ENCODE measurements at places on chromosomes 7 and 10. TPM values are rescaled to one million over a fixed set of nuclear protein-coding genes. Genes with fewer than 3 reads are reported as not detected.

LIPA gene
- polyA plus RNA-seq, result 56.0 TPM

KLF14 gene
- polyA plus RNA-seq, result 0.76 TPM

SYT15B gene
- polyA plus RNA-seq, result 1.1 TPM

BAIAP2L1 gene
- polyA plus RNA-seq, result 17.8 TPM

INPP5A gene
- polyA plus RNA-seq, result 31.3 TPM

LARP4B gene
- polyA plus RNA-seq, result 51.3 TPM

CHST15 gene
- polyA plus RNA-seq, result 20.6 TPM

SLC16A12 gene
- polyA plus RNA-seq, result 33.3 TPM

Measured in left kidney (tissue), 8 donors.